ENCODE measurements at places on chromosomes 3 and 15. TPM values are rescaled to one million over a fixed set of nuclear protein-coding genes. Genes with fewer than 3 reads are reported as not detected.

Gene LSAMP
- total RNA-seq: 52.5 TPM

Gene SLC22A14
- 0.16 TPM for total RNA-seq

Gene CTXN2
- total RNA-seq: not detected

Gene IFT80
- total RNA-seq: 104 TPM

Gene LNP1
- total RNA-seq: 13.2 TPM

Gene LRRN1
- 61.6 TPM for total RNA-seq

Gene PCSK6
- total RNA-seq: 48.1 TPM

Gene SSUH2
- 0.77 TPM for total RNA-seq

Data from camera-type eye (tissue), 1 donor.